ENCODE measurements at places on chromosomes 7 and 10. TPM values are rescaled to one million over a fixed set of nuclear protein-coding genes. Genes with fewer than 3 reads are reported as not detected.

- peak; percentile 12 for DNase-seq
Observed at GRCh38 chr7:921581-922333, 32.7 kb downstream of the ADAP1 start.

- DNase-seq: no peak
Observed at GRCh38 chr7:3289996-3290395, 11.1 kb upstream of the SDK1 start.

DNA sequence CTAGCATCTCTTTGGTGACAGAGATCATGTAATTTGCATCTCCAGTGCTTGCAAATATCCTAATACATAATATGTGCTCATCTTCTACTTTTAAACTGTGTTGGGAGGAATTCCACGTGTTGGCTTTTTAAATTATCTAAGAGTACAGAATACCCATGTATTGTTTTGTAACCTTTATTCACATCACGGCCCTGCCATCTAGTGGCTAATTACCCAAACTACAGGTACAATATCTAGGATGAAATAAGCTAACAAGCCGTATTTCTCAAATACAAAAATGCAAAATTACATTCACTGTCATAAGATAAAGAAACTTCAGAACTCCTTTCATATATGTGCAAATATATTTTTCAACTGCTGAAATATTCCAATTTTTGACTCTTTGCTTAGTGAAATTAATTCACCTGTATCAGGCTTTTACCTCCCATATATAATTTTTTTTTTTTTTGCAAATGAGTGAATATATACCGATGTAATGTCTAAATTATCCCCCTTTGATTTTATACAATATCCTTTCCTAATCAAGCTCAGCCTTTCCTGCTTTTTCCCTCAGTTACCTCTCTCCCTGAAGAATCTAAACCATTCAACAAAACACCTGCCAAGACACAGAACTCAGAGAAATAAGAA lies 30.3 kb upstream of the LSM8 start:
- no peak for DNase-seq

Gene LGI1
- total RNA-seq: not detected

Gene CELF2
- total RNA-seq: 12.8 TPM

Gene FUOM
- total RNA-seq: not detected

Gene CALN1
- 2.3 TPM for total RNA-seq

DNA sequence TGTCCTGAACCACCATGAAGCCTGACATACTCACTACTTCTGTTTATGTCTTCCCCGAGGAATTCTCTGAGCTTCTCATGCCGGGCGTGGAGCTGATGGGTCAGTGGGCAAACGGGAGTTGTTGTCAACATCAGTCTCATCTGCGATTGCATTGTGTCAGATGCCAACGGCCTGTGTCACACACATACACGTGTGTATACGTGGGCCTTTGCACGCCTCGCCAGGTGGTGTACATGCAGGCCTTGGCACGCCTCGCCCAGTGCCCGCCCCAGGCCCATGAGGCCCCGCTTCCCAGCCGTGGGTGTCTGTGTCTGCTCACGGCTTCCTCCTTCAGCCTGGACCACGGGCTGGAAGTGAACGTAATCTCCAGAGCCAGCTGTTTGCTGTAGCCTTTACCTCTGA lies 7.5 kb upstream of the CSGALNACT2 start:
- DNase-seq: no peak

Gene PLAU
- total RNA-seq: 15.3 TPM

Gene ASB10
- total RNA-seq: not detected

Gene AASS
- 82.0 TPM for total RNA-seq

DNA sequence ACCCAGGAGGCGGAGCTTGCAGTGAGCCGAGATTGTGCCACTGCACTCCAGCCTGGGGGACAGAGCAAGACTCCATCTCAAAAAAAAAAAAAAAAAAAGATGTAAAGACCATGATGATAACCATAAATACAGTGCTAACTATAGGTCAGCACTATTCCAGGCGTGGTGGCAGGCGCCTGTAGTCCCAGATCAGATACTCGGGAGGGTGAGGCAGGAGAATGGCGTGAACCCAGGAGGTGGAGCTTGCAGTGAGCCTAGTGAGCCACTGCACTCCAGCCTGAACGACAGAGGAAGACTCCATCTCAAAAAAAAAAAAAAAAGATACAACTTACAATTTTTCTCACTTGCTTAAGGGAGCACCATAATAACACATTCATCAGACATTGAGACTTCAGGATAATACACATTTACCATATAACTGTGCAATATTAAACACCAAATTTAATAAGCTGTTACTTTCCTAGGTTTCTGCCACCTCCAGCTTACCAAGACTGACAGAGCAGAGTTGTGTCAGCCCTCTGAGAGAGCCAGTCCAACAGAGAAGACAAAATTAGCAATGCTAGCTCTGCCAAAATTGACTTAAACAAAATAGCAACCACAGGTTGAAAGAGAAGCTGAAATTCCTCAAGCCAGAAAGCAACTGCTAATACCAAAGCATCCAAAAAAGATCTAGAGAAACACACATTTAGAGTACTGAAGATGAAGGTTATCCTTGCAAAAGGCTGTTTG lies 8.2 kb downstream of the DNA2 start:
- no peak for DNase-seq

GRCh38 chr7:102897211-102897631 lies 15.6 kb upstream of the LRRC17 start:
- DNase-seq: no peak

GRCh38 chr7:64618785-64619456 lies 47.0 kb upstream of the ZNF107 start:
- DNase-seq: no peak

DNA sequence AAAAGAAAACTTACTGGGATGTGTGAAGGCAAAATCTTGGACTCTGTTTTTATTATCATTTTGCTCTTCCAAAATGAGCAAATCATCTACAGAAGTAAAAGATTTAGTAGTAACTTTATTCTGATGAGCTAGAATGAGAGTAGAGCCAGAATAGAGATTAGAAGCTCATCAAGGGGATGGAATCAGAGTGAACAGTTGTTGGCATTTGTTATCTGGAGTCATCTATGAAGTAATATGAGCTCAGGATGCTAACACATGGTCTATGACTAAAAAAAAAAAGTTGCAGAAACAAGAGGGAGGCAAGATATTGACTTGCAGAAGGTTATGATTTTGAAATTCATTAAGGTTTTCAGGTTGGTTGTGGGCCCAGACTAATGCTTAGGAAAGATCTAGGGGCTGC lies 409.1 kb upstream of the ETV1 start:
- DNase-seq: no peak

- DNase-seq: peak; percentile 89
Observed at GRCh38 chr10:73906524-73907447, 4.1 kb upstream of the PLAU start.

DNA sequence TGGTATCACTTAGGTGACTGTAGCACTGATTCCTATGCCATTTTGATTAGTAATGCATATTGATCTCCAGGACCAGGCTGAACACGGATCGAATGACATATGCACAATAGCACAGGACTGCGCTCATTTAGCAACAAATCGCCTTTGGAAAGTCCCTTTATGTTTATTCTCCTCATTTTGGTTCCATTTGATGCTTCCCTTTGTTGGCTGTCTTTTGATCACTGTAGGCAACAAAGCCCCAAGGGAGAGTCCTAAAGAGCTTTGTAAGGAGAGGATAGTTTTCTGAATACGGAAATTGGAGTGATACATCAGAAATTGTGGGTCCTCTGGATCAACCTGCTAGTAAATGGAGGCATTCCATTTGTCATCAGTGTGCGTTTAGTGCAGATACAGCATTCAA lies 1111.4 kb downstream of the SORCS1 start:
- no peak for DNase-seq

Gene SLC26A5
- total RNA-seq: 0.37 TPM

Gene NUPR2
- not detected for total RNA-seq

- no peak for DNase-seq
Observed at GRCh38 chr10:124374535-124375352, 44.0 kb downstream of the OAT start.

DNA sequence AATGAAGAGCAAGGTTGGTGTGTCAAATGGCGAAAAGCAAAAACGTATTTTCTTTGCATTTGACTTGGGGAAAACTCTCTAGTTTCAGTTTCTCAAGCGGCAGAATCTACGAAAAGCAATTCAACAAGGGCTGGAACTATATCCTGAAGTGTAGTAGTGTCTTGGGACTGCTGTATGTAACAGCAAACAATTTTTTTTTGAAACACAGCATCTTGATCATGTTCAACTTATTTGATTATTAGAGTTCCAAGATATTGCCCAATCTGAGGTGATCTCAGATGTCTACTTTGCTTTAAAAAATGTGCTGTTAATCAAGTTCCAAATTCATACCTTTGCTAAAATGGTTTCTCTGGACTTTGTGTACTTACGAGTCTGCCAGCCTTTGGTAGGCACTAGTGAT lies 120.6 kb downstream of the ZWINT start:
- DNase-seq: no peak

DNA sequence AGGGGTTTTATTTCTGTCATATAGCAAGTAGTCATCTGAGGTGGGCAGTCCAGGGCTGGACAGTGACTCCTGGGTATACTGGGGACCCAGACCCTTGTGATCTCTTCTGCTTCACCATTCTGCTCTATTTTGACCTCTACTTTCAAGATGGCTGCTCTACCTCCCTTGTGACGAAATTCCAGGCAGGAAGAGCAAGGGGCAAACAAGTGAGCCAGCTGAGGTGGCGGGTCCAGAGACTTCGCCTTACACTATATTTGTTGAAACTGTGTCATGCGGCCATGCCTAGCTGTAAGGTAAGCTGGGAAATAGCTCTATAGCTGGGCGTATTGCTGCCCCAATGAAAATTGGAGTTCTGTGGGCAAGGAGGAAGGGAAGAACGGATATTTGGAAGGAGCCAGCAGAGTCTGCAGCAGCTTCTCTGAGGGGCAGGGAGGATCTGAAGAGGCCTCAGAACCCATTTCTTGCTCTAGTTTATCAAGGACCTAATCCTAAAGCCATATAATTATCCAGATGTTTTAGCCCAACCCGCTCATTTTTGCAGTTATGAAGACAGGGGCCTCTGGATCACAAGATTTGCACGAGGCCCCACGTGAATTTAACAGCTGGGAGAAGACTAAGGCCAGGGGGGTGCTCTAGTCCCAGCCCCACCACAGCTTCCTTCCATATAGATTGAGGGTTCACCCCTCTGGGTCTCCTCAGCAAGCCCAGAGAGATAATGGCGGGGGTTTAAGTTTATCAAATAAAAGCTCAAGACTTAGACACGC lies 7.7 kb upstream of the CPA1 start:
- DNase-seq: no peak

DNA sequence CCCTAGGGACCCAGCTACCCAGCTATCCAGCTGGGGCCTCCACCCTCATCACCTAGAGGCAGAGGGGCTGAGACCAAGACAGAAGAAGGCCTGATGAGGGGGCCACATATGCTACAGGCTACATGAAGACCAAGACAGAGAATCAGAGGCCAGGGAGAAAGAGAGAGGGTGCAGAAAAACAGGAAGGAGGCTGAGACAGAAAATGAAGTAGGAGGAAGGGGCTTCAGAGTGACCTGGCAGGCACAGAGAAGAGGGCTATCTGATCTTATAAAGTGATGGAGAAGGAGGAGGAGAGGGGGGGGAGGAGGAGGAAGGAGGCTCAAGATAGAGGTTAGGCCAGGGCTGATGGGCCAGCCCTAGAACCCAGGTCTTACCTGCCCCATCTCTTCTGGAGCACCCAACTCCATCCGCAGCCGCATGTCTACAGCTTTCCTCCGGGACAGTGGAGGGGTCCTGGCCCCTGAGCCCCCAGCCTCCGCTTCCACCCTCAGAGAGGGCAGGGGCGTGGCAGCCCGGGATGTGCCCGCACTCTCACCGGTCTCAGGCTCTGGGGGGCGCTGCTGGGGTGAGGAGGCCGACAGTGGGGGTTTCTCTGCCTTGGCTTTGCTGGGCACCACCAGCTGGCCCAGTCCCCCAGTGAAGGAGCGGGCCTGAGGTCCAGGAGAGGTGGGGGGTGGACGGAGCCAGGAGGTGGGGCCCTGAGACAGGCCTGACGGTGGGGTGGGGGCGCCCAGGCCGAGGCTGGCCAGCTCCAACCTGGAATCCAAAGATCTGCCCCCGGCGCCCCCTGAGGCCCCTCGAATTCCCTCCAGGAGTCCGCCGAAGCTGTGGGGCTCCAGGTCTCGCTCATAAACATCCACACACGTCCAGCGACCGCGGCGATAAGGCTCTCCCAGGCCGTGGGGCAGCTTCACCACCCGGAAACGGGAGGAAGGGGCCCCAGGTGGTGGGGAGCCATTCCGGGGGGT lies 1.8 kb downstream of the TSC22D4 start:
- no peak for DNase-seq

DNA sequence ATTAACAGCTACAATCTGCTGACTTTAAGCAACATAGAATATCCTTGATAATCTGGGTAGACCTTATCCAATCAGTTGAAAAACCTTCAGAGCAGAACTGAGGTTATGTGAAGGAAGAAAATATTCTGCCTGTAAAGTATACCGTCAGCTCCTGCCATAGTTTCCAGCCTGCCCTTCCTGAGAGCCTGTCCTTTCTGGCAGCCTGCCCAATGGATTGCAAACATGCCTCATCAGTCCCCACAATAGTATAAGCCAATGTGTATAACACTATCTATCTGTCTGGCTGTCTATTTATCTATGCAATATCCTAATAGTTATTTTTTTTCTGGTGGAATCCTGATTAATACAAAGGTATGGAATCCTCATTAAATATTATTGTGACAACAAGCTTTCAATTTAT lies 489.2 kb upstream of the KCND2 start:
- no peak for DNase-seq

DNA sequence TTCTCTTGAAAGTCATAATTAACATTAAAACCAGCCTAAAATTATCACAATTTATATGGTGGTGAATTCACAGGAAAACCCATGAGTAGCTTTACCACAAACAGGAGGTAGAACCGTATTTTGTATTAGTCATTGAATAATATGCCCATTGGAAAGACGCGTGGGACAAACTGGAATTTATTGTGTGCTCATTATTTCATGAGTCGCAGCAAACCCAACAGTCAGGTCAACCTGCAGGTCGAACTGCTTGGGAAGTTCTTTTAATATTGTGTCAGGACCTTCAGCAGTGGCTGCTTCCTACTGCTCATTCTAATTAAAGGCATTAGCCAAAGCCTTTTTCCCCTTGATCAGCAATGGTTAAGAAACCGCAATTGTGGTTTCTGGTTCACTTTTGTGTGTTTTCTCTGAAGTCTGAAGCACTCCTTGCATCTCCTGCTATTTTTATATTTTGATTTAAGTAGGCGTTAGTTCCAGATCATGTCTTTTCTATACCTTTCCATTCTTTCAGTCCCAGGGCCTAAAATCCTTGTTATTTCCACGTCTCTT lies 100.1 kb downstream of the RAB11FIP2 start:
- DNase-seq: no peak

Gene MEOX2
- 16.9 TPM for total RNA-seq

- no peak for DNase-seq
Observed at GRCh38 chr7:33369888-33370287, 240.5 kb downstream of the BBS9 start.

DNA sequence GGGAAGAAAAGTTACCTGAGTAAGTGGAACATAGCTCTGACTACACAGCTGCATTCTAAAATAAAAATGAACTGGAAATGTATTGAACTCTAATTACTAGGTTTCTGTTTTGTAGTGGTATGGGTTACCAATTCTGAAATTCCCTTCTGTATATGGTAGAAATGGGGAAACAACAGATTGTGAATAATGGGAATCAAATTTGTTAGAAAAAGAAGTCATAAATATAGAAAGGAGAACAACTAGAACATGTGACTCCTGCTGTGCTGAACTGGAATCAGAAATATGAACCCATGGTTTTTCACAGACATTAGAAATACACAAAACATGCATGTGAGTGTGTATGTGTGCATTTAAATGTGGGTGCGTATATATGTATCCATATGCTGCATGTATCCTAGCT lies 27.0 kb downstream of the MCMBP start:
- DNase-seq: no peak

Gene AKR1D1
- total RNA-seq: not detected

- no peak for DNase-seq
Observed at GRCh38 chr10:2839081-2839725, 228.1 kb upstream of the PFKP start.

Gene DMBT1
- total RNA-seq: under 0.01 TPM

All from uterus (tissue), 4 donors.